Upper lobe of right lung (tissue), 1 donor: ENCODE measurements at places on chromosomes 5 and 9.

GRCh38 chr5:180590543-180591310 lies 572 bp downstream of the SCGB3A1 start:
- H3K36me3 ChIP-seq: no peaks in the 10 kb centered on the region
- DNase-seq: peak; percentile 71
- H3K27me3 ChIP-seq: peaks cover 22% of the 10 kb centered on the region

- no peak for DNase-seq
- H3K27ac ChIP-seq: no peak overlapping the region
- no peaks in the 10 kb centered on the region for H3K36me3 ChIP-seq
- no peak overlapping the region for H3K4me3 ChIP-seq
Measured at GRCh38 chr9:91771864-91772263, 178.2 kb downstream of the ROR2 start.

DNA sequence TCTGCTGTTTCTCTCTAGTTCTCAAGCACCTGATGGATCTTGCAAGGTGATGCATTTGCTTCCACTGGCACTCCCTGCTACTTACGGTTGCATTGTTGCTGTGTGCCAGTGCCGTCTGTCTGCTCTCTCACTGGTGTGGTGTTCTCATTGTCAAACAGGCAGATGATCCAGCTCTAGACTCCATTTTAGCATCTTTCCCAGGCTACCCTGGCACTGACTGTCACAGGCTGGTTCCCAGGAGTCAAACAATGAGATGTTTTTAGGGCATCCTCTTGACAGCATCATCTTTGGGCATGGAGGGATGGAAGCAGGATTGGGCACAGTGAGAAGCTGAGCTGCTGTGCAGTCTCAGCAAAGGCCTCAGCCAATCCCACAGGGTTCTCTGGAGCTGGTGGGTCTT lies 12.9 kb downstream of the MTRR start:
- H3K36me3 ChIP-seq: peaks cover 90% of the 10 kb centered on the region
- no peaks in the 10 kb centered on the region for H3K27me3 ChIP-seq
- H3K4me1 ChIP-seq: peaks cover 29% of the 10 kb centered on the region

DNA sequence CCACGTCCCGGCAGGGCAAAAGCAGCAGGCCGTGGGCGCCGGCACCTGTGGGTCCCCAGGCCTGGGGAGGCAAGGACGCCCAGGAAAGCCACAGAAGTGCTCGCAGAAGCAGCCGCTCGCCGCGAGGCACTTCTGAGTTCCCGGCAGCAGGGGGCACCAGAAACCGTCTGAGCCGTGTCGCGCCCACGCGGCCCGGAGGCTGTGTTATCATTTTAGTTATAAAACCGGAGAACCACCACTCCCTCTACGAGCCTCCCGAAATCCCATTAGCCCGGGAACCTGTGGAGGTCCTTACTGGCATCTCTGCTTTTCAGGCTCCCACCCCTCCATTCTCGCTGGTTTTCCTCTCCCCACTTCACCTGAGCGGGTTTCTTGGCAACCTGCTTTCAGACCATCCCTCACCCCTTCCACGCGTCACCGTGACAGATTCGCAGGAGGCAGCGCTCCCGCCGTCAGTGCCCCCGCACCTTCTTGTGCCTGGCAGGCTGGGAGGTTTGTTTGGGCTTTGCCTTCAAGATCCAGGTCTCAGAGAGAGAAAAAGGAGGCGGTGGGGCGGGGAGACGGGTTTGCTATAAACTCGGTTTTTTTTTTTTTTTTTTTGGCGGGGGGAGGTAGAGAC lies 2.3 kb downstream of the GDNF start:
- H3K4me1 ChIP-seq: peaks cover 35% of the 10 kb centered on the region
- H3K27me3 ChIP-seq: peaks cover 98% of the 10 kb centered on the region
- H3K27ac ChIP-seq: no peak overlapping the region
- H3K36me3 ChIP-seq: no peaks in the 10 kb centered on the region
- H3K4me3 ChIP-seq: peak overlapping the region; percentile 29

GRCh38 chr9:13971966-13972655 lies 341.8 kb downstream of the NFIB start:
- H3K36me3 ChIP-seq: no peaks in the 10 kb centered on the region
- H3K4me1 ChIP-seq: no peaks in the 10 kb centered on the region
- no peak overlapping the region for H3K4me3 ChIP-seq

DNA sequence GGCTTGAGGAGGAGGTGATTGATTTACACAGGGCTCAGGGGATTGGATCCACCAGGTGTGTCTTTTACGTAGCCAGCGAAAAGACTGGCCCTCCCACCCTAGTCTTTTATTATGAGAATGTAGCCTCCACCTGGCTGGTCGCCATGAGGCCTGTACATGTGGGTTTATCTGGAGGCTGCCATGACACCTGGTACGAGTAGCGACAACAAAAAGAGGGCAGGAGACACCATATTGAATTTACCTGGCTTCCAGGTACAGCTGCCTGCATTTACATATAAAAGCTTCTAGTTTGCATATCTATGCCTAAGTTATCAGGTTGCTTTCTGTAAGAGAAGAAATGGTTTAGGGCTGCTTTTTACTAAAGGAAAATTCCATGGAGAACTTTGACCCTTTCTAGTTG lies 1173.7 kb upstream of the SEMA6A start:
- no peak overlapping the region for H3K27ac ChIP-seq
- no peaks in the 10 kb centered on the region for H3K36me3 ChIP-seq
- peak; percentile 8 for DNase-seq
- no peaks in the 10 kb centered on the region for H3K27me3 ChIP-seq

- no peak overlapping the region for H3K27ac ChIP-seq
- H3K4me1 ChIP-seq: no peaks in the 10 kb centered on the region
- H3K36me3 ChIP-seq: no peaks in the 10 kb centered on the region
- no peak for DNase-seq
- H3K4me3 ChIP-seq: no peak overlapping the region
- no peaks in the 10 kb centered on the region for H3K27me3 ChIP-seq
Measured at GRCh38 chr9:68522954-68523353, 17.7 kb downstream of the TMEM252 start.

GRCh38 chr9:68532131-68532530 lies 8.6 kb downstream of the TMEM252 start:
- H3K36me3 ChIP-seq: no peaks in the 10 kb centered on the region
- no peak for DNase-seq
- no peak overlapping the region for H3K4me3 ChIP-seq
- H3K27ac ChIP-seq: no peak overlapping the region
- no peaks in the 10 kb centered on the region for H3K27me3 ChIP-seq

GRCh38 chr5:73648515-73648914 lies 22.5 kb downstream of the ARHGEF28 start:
- no peak overlapping the region for H3K4me3 ChIP-seq
- H3K36me3 ChIP-seq: no peaks in the 10 kb centered on the region
- DNase-seq: no peak
- no peaks in the 10 kb centered on the region for H3K4me1 ChIP-seq
- no peaks in the 10 kb centered on the region for H3K27me3 ChIP-seq
- H3K27ac ChIP-seq: no peak overlapping the region

GRCh38 chr5:42419294-42419693 lies 3.9 kb upstream of the GHR start:
- no peak for DNase-seq
- no peaks in the 10 kb centered on the region for H3K36me3 ChIP-seq
- no peak overlapping the region for H3K27ac ChIP-seq
- no peak overlapping the region for H3K4me3 ChIP-seq

DNA sequence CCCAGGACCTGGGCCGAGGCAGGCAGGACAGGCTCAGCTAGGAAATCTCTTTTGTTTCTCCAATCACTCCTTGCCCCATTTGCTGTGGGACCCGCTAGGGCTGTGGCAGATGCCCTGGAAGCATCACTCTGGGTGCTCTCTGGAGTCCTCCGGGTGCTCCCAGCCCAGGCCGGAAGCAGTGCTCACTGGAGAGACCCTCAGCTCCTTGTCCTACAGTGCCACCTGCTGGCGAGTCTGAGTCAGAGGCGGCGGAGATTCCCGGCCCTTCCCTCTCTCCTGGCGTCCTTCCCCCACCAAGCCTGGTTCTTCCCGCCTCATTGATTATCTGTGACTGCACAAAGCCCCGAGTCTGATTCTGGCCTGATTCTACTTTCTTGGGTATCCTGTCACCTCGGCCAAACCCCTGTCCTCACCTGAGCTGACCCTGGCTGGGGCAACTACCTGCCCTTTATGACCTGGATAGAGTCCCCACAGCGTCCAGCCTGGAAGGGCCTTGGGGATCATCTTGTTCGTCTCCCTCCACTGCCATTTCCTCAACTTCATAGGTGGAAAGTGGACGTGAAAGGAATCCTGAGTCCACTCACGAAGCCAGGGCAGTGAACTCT lies 7.3 kb upstream of the BARHL1 start:
- no peak overlapping the region for H3K27ac ChIP-seq
- peak; percentile 80 for DNase-seq
- no peak overlapping the region for H3K4me3 ChIP-seq
- peaks cover 56% of the 10 kb centered on the region for H3K27me3 ChIP-seq

GRCh38 chr5:73282383-73282782 lies 109.4 kb downstream of the TMEM174 start:
- no peak for DNase-seq
- H3K4me1 ChIP-seq: peaks cover 13% of the 10 kb centered on the region
- H3K4me3 ChIP-seq: no peak overlapping the region
- no peak overlapping the region for H3K27ac ChIP-seq

GRCh38 chr5:64632251-64632650 lies 58.1 kb upstream of the SHISAL2B start:
- no peaks in the 10 kb centered on the region for H3K27me3 ChIP-seq
- H3K27ac ChIP-seq: no peak overlapping the region
- DNase-seq: no peak
- H3K36me3 ChIP-seq: no peaks in the 10 kb centered on the region
- H3K4me3 ChIP-seq: no peak overlapping the region
- no peaks in the 10 kb centered on the region for H3K4me1 ChIP-seq

DNA sequence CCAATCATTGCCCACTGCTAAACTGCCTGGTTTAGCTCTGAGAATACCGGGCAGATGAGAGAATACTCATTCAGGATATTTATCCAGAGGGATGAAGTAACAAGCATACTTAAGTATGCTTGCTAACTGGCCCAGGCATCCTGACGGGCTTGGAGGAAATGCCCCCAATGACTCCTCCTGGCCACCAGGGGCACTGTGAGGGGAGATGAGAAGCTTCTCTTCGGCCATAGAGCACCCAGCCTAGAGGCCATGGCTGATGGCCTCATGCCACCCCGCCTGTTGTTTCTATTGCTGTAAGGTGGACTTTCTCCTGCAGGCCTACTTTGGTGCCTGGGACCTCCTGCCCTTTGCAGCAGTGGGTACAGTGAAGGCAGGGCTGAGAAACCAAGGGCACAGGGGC lies 134.5 kb upstream of the FSTL4 start:
- H3K4me1 ChIP-seq: no peaks in the 10 kb centered on the region
- no peaks in the 10 kb centered on the region for H3K27me3 ChIP-seq
- H3K27ac ChIP-seq: no peak overlapping the region
- H3K4me3 ChIP-seq: no peak overlapping the region
- no peak for DNase-seq
- H3K36me3 ChIP-seq: no peaks in the 10 kb centered on the region

DNA sequence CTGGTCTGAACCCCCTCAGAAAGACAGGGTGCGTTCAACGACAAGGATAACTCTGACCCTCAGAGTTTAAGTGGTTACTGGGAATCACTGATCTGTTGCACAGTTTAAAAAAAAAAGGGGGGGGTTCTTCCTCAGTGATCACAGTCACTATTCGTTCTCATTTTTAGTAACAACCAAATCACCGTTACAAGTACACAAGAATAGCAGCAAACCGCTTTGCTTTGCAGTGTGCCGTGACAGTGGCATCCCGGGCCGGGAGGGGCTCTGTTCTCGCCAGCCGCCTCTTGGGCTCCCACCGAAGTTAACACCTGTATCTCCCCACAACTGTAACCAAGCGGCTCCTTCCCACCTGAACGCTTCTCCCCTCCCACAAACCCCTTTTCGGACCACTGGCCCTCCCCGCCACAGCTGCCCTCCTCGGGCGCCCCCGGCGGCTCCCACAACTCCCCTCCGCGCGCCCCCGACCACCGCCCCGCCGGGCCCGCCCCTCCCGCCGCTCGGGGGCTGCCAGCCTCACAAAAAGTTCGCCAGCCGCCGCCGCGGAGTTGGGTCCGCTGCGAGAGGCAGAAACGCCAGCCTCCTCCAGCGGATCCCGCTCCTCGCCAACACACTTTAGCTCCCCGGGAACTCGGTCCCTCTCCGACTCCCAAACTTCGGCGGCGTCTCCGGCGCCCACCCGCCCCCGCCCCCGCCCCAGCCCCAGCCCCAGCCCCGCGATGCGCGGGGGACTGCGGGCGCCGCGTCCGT lies 1.2 kb downstream of the SSBP2 start:
- peak overlapping the region; percentile 80 for H3K27ac ChIP-seq
- peak; percentile 76 for DNase-seq
- H3K4me1 ChIP-seq: peaks cover 14% of the 10 kb centered on the region
- no peaks in the 10 kb centered on the region for H3K36me3 ChIP-seq

DNA sequence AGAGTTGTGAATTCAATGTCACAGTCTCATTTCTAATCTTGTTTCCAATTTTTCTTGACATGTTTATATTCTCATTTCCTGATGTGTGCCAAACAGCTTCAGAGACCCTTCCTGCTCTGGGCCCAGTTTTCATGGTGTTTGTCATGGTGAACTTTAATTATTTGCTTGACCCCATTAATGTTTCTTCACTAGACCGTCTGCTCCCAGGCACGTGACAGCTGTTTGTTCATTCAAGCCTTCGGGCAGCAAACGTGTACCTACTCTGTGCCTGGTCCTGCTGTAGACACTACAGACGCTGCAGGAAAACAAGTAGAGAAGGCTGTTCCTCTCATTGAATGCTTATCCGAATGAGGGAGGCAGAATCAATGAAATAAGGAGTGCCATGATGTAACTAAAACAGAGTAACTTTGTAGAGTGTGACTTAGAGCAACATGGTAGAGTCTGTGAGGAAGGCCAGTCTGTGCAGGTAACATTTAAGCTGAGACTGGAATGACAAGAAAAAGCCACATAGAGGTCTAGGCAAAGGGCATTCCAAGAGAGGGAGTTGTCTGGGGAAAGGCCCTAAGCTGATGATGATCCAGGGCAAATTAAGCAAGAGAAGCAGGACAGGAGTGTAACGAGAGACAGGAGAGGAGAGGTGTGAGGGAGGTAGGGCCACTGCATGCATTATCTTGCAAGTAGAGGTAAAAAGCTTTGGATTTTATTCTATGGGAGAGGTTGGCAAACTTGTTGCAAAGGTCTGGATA lies 191.4 kb downstream of the SEMA5A start:
- no peak overlapping the region for H3K27ac ChIP-seq
- no peak for DNase-seq
- H3K27me3 ChIP-seq: no peaks in the 10 kb centered on the region
- no peaks in the 10 kb centered on the region for H3K36me3 ChIP-seq

DNA sequence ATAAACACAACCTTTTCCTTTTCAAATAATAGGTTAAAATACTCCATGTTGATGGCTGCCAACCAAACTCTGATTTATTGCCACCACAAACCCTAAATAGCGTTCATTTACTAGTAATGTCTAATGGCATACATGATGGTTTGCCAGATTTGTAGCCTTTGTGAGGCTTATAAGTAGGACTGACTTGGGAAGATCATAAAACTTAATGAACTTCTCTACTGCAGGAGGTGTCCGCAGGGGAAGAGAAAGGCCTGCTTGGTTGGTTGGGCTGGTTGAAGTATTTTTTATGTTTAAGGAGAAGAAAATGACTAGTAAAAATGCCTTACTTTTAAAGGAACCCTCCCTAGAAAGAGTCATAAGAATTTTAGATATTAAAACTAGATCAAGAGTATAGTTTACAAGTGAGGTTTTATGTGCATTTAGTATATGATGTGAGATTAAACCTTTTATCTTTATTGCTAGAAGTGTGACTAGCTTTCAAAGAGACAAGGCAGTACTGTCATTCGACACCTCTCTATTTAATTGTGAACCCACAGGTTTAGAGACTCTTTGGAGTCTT lies 5.0 kb downstream of the PBX3 start:
- DNase-seq: no peak
- no peak overlapping the region for H3K27ac ChIP-seq
- no peaks in the 10 kb centered on the region for H3K27me3 ChIP-seq
- no peaks in the 10 kb centered on the region for H3K36me3 ChIP-seq

- no peak overlapping the region for H3K4me3 ChIP-seq
- H3K27ac ChIP-seq: no peak overlapping the region
- H3K27me3 ChIP-seq: no peaks in the 10 kb centered on the region
- no peak for DNase-seq
- no peaks in the 10 kb centered on the region for H3K4me1 ChIP-seq
Measured at GRCh38 chr5:96149021-96149420, 187.4 kb upstream of the ELL2 start.
